ENCODE measurements at places on chromosomes 11 and 22.

- DNase-seq = no peak
Observed at GRCh38 chr11:73320763-73321603, 12.9 kb downstream of the ARHGEF17 start.

DNA sequence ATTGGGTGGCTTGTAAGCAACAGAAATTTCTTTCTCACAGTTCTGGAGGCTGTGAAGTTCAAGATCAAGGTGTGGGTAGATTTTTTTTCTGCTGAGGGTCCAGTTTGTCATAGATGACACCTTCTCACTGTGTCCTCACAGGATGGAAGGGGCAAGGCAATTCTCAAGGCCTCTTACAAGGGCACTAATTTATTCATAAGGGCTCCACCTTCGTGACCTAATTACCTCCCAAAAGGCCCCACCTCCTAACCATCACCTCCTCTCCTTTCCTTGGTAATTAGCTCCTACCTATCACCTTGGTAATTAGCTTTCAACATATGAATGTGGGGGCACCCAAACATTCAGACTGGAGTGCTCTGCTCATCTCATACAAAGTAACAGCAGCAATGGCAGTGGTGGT lies 92.3 kb upstream of the CD44 start:
- DNase-seq = no peak

DNA sequence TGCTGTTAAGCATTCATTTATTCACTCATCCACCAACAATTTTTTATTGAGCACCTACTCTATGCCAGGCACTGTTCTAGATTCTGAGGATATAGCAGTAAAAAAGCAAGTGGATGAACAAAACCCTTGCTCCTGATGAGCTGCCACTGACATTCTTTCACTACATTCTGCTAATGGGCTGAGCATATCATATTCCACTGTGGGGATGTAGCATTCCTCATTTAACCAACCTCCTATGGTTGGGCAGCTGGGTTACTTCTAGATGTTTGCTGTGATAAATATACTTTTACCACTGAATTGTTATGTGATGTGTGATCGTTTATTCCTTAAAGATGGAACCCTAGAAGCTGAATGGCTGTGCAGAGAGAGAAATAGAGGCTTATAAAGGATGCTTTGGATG lies 176.9 kb downstream of the MN1 start:
- DNase-seq = no peak

DNA sequence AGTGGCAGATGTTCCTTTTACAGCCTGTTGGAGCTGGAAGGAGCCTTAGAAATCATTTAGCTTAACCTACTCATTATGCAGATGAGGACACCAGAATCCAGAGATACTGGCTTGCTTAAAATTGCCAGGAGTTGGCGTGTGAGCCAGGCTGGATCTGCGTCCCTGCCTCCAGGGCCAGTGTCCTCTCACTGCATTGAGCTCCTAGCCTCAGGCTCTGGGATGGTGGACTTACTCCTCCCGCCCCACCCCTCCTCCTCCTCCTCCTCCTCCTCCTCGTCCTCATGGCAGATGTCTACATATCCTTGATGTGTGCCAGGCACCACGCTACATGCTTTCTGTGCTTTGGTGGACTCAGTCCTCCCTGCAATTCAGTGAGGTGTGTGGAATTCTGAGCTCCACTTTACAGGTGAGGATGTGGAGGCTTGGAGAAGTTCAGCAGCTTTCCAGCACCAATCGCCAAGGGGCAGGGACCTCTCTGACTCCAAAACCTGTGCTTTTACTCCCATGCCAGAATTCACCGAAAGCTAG lies 24.1 kb downstream of the ADAMTS15 start:
- no peak for DNase-seq

DNA sequence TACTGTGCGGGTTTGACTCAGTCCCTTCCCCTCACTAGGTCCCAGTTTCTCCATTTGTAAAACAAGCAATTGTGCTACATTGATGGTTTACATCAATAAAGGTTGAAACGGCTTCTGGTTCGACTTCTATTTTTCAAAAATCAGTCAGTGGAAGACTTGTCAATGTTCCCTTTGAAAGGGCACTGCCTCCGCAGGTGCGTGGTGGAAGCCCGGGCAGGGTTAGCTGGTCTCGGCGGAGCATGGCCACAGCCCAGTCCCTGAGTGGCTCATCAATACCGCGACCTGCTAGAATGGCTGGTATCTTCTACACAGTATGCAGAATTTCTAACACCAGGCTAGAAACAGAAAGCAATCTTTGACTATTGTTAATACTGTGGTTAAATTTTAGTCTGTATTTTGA lies 16.1 kb downstream of the MS4A10 start:
- no peak for DNase-seq

GRCh38 chr11:108009497-108010370 lies 1.0 kb downstream of the CUL5 start:
- DNase-seq = peak; percentile 14

- no peak for DNase-seq
Observed at GRCh38 chr22:23196165-23196564, 15.9 kb downstream of the BCR start.

- no peak for DNase-seq
Observed at GRCh38 chr11:96037405-96037949, 113.6 kb upstream of the MTMR2 start.

- DNase-seq = no peak
Observed at GRCh38 chr11:111379602-111380136, 594 bp upstream of the POU2AF1 start.

- peak; percentile 43 for DNase-seq
Observed at GRCh38 chr22:24503137-24503842, 8.2 kb downstream of the UPB1 start.

GRCh38 chr22:40202225-40202944 lies 24.7 kb downstream of the TNRC6B start:
- no peak for DNase-seq

DNA sequence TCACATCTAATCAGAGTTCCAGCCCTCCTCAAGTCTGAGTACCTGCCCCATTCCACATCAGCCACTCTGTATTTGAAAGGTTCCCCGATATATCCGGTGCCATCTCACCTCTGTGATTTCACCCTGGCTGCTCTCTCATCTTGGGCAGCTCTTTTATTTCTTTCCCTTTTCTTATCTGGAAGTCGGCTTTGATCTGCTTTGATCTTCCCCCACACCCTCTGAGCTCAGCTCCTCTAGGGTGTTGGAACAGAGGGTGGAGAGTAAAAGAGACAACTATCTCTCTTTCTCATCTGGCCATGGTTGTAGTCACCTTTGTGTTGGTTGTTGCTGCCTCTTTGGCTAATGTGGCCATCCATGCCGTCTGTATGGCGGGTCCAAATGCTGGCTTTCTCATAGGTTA lies 108.3 kb downstream of the ENTHD1 start:
- DNase-seq = no peak

DNA sequence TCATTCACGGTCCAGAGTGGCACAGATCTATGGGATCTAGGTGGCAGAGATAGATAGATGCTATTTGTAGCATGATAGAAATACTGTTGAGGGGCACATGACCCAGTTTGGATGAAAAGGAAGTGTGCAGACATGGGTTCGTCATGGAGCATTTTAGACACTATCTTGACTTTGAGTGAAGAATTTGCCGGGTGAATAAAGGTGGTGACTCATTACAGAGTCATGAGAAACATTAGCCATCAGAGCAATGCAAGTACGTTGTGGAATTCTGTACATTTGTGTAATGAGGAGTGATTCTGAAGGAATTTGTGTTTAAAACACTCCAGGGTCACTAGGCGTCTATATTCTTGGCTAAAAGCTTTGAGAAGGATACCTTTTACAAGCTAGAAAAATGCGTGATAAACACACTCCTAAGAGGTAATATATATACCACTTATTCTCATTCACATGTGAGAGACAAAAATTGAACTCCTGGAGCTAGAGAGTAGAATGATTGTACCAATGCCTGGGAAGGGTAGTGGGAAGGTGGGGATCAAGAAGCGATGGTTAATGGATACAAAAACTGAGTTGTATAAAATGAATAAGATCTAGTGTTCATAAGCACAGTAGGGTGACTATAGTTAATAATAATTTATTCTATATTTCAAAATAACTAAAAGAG lies 593.7 kb upstream of the LUZP2 start:
- no peak for DNase-seq

DNA sequence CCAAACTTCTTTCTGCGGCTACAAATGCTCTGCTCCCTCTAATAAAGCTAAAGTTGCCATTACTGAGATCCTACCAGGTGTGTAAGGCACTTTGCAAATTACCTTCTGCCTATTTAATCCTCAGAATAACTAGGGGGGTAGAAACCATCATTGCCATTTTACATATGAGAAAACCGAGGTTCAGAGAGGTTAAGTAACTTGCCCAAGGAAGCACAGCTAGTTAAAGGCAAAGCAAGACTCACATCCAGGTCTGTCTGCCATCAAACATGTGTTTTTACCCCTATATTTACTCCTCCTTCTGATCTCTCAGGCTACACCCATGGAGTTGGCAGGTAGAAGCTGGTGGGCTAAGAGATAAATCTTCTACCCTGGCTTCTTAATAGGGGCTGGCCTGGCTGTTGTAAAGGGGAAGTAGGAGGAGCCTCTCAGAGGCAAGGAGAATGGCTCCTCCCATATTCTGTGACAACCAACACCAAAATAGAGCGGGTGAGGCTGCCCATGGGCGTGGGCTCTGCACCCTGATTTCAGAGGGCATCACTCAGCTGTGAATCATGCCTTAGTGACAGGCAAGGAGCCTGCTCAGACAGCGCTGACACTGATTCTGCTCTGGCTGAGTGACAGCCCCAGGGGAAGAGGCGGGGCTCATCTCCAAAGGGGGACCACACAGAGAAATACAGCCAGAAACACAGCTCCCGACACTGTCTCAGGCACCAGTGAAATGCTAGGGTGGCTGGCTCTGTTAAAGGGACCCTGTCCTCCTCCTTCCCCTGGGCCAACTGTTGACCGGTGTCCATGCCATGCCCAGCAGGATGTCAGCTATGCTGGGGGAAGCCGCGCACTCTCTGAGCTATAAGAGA lies 106.8 kb downstream of the ABTB2 start:
- peak; percentile 67 for DNase-seq

DNA sequence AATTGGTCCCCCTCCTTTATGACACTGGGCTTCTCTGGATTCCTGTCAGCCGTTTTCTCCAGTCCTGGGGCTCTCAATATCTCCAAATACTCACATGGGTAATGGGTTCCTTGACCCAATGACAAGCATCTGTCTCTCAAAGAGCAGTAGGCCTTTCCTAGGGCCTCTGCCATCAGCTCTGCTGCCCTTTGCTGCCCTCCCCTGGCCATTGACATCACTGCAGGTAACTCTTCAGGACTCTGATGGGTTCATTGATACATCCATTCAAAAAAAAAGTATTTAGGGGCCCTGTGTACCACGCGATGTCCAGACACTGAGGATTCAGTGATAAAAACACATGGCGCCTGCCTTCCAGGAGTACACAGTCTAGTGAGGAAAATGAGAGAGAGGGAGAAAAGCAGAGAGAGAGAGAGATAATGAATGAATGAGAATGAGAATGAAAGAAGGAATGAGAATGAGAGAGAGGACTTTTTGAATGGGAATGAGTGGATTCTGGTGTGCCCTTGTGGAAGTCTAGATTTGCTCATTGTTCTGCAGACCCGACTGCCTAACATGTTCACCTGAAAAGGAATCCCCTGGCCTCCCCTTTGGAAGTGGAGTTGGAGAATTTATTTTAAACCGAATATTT lies 42.6 kb upstream of the OLFML1 start:
- DNase-seq = peak; percentile 66

- no peak for DNase-seq
Observed at GRCh38 chr11:126216526-126217305, 5.1 kb downstream of the FAM118B start.

GRCh38 chr11:73498343-73498742 lies 99.6 kb downstream of the FAM168A start:
- no peak for DNase-seq

DNA sequence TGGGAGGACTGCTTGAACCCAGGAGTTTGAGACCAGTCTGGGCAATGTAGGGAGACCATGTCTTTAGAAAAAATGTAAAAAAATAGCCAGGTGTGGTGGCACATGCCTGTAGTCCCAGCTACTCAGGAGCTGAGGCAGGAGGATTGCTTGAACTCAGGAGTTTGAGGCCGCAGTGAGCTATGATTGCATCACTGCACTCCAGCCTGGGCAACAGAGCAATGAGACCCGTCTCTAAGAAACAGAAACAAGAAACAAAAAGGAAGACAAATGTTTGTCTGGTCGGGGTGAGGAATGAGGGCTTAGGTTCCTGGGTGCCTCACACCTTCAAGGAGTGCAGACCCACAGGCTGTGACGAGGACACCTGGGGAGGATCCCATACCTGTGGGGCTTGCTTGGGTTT lies 191.9 kb downstream of the CEP164 start:
- DNase-seq = no peak

DNA sequence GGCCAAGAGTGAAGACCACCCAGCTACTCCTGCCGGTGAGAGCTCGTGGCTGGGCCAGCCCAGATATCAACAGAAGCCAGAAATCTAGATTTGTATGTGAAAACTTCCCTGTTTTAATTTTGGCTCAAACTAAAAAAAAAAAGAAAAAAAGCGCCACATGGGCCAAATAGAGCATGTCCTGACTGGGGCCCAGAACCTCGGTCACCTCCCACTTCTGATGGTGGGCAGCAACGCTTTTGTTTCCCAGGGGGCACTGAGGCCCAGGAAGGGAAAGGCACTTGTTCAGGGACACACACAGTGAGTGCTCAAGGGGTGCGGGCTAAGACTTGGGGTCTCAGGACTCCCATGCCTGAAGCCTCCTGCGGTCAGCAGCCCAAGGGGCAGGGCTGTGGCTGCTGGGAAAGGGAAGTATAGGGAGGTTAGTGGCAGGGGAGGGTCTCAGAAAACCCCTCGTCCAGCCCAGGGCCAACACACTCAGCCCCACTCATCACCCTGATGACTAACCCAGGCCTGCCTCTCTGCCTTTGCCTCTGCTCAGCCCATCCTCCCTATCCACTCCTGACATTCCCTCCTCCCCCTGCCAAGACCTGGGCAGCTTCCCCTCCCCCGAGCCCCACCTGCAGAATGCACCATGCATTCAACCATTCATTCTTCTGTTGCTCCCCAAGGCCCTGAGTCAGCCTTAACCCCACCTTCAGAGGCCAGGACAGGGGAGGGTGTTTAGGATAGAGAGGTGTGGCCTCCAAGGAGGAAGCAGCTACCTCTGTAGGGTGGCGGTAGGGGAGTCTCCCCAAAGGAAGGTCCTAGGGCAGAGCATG lies 30.0 kb upstream of the TCF20 start:
- DNase-seq = no peak

DNA sequence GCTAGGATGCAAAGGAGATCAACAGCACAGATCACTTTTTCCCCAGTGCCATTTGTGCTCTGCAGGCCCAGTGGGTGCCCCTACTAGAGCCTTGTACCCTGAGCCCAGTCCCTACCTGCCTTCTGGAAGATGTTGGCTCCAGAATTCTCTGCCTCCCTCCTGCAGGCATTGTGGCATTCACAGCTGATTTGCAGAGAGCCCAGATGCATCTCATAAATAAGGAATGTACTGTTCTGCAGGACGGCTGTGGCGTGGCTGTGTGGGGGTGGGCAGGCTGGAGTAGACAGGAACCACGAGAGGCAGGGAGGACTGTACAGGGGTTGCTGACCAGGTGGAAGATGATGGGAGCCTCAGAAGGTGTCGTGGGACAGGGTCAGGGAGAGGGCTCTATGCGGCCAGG lies 11.2 kb upstream of the MIAT start:
- DNase-seq = no peak
